ENCODE measurements at places on chromosomes 3 and 15.

DNA sequence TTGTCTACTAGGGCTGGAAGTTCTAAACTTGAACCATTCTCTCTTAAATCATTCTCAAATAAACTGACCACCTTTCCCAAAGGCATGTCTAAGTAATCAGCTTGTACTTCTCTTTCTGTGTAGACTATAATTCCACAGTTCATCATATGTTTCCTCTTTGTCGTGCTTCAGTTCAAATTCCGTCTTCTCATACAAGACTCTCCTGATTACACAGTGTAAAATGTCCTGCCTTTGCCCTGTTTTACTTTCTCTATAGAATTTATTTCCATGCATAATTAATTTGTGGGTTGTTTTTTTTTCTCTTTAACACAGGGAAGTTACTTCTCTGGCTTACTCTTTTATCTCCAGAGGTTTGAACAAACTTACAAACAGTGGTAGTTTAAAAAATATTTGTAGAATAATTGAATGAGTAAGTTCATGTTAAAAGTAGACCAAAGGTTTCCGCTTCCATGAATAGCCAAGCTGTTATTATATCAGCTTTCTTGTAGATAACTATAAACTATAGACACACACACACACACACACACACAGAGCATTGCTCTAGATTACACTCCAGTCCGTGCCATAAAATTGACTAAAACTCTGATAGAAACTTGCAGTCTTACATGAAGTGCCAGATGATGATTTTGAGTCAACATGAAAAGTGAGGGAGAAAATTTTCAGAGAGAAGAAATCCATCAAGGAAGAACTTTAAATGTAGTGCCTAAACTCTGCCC is 119.0 kb downstream of the SUCNR1 start:
- DNase-seq: no peak

DNA sequence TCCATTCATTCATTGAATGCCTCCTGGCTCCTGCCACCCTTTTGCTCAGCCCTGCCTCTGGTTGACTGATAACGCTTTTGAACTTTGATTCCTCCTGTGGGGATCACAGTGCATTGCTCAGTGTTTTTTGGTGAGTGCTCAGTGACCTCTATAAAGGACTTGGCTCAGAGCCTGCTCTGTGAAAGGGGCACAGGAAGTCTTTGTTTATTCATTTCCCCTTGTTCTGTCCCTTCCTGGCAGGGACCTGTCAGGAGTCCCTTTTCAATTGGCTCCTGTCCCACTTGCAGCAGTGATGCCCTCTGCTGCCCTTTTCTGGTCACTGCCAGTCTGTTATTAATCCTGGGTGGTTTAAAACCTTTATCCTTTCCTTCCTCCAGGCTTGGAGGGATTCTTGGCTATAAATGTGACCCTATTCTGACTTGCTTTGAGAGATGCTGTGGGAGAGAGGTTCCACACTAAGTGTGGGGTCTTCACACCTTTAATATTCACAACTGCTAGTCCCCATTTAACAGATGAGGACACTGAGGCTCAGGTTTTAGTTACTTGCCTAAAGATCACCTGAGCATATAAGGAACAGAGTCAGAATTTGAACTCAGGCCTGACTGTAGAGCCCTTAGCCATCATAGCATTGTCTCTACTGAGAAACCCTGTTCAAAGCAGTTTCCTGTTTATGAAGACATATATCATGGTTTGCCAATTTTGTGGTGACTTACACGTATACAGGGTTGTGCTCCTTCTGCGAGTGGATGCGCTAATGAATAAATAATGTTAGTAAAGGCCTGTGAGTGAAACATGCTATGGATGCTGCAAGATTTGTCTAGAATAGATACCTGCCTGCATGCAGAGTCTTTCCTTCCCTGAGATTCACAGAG is 23.2 kb upstream of the TATDN2 start:
- DNase-seq: peak; percentile 84

- DNase-seq: peak; percentile 53
Observed at GRCh38 chr3:169668957-169669741, 5.6 kb upstream of the MECOM start.

DNA sequence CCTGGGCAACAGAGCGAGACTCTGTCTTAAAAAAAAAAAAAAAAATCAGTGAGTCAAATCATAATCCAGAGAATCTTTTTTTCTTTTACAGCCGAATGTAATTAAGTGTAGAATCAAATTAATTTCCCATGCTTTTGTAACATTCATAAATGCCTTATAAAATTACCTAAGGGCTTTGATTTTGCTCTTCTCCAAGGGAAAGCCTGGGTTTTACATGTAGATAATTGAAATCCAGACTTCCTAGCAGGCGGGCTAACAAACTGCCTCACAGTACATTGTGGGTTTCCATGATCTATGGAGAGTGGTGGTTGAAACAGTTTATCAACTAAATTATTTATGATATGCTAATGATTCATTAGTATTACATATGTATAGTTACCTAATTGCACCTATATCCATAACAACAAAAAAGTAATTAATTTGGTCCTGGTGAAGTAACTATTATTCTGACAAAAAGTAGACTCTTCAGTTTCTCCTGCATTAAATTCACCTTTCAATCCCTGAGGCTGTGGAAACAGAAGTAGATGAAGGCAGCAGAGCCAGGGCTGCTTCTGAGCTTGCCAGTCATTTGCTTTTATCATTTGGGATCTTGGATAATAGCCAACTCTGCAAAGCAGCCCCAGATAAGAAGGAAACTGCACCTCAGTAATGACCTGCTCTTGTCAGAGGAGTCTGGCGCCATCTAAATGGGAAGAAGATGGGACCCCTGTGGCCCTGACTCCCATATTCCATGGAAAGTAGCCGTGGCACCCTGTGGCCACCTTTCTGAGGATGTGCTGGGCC is 9.5 kb downstream of the CCR9 start:
- no peak for DNase-seq

GRCh38 chr3:155500194-155500818 is 206.8 kb upstream of the STRIT1 start:
- no peak for DNase-seq

DNA sequence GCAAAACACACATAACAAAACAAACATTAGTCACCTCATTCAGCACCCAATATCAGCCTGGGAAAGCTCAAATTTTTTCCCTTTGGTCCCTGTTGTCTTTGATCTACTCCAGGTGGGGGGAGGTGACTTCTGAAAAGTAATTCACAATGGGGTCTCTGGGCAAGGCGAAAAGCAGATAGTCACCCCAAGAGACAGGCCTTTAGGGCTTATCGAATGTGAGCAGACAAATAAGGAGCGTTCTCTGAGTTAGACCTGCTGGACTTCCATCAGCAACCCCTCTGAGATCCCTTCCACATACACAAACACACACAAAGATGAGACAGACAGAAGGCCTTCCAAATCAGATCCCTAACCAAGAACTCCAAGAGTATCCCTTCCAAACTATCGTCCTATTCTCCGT is 171.0 kb upstream of the SMAD3 start:
- DNase-seq: no peak

DNA sequence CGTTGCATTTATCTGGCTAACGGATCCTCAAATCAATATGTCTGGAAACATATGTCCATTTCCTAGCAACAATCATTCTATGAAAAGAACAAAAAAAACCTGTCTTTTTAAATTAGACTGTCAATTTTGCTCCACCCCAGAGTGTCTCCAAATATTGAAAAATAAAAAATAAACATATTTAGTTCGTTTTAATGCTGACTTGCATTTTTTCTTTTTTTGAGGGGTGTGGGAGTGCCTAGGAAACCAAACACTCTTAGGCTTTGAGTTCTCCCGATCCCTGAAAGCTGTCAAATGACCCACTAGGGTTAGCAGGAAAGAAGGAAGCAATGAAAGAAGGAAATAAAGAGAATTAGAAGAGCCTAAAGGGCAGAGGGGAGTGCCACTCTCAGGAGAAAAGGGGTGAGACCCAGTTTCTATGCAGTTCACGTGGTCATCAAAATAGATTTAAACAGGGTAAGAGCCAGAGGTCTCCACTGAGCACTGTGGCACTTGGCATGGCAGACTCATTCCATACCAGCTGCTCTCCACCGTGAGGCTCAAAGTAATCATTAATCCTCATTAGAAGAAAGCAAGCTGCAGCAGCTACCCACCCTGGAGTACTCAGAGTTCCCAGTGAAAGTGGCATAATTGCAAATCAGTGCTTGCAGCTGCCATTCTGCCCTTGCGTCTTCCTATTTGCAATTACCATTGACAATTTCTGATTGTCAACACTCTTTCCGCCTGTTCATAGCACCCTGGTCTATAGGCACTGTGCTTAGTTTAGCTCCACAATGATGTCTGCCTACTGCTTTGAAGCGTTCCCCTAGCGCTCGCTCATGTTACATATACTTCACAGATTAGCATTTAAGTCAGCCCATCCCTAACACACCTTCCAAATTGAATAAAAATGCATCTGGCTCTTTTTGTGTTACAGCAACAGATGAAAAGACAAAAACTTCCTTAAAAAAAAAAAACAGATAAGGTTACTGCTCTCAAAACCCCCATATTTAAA is 32.3 kb downstream of the PDZRN3 start:
- DNase-seq: no peak

GRCh38 chr15:60394689-60395097 is 3.1 kb downstream of the ANXA2 start:
- no peak for DNase-seq

- DNase-seq: no peak
Observed at GRCh38 chr3:100766069-100766468, 56.8 kb downstream of the TFG start.

- no peak for DNase-seq
Observed at GRCh38 chr15:66123799-66124198, 129.8 kb downstream of the MEGF11 start.

DNA sequence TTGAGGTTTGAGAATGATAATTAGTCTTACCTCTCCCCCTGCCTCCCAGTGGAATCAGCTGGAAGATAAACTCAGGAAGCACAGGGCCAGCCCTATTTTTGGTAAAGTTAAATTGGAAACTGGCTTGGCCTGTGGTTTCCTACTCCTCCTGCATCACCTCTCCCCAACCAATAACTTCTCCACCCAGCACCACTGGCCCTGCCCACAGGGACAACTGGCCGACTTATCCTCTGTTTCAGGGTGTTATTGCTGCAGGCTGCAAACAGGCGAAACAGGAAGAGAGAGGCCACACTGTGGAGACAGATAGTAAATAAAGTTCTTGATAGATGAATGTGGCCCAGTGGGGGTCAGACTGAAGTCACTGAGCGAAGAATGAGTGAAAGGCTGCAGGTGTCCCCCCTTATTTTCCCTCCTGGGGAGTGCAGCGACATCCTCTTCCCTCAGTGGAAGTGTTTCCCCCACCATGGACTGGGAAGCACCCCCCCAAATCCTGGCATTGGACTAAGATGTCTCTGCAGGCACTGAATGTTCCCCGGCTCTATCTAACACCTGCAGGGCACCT is 47.1 kb downstream of the PDIA5 start:
- DNase-seq: peak; percentile 39

- DNase-seq: peak; percentile 79
Observed at GRCh38 chr3:45554006-45554666, 40.4 kb upstream of the LIMD1 start.

DNA sequence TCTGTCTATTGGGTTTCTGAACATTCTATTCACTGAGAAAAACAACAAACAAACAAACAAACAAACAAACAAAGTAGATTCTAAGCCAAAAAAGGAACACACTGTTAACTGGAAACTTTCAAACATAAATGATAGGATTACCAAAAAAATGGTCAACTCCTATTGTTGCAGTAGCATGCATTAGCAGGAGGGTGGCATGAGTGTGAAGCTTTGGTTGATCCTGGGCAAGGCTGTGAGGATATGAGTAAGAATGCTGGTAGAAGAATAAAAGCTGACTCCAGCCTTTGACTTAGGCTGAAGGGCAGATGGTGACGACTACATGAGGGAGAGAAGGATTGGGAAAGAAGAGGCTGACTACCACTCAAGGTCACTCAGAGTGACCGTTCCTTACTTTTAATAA is 810.3 kb downstream of the VGLL3 start:
- DNase-seq: peak; percentile 21

DNA sequence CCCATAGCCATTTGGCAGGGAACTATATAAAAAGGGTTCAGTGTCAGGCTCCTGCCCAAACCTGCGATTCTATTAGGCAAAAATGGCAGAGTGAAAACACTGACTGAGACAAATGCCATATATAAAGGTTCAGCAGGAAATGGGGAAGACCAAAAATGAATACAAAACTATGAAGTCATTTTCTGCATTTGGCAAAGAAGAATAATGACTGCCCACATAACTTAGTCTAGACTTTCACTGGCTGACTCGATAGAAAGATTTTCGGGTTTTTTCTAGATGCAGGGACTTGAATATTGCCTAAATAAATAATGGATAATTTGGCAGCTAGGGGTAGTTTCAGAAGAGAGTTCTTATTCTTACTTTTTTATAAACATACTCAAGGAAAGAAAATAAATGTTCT is 178.0 kb downstream of the TPRG1 start:
- no peak for DNase-seq

DNA sequence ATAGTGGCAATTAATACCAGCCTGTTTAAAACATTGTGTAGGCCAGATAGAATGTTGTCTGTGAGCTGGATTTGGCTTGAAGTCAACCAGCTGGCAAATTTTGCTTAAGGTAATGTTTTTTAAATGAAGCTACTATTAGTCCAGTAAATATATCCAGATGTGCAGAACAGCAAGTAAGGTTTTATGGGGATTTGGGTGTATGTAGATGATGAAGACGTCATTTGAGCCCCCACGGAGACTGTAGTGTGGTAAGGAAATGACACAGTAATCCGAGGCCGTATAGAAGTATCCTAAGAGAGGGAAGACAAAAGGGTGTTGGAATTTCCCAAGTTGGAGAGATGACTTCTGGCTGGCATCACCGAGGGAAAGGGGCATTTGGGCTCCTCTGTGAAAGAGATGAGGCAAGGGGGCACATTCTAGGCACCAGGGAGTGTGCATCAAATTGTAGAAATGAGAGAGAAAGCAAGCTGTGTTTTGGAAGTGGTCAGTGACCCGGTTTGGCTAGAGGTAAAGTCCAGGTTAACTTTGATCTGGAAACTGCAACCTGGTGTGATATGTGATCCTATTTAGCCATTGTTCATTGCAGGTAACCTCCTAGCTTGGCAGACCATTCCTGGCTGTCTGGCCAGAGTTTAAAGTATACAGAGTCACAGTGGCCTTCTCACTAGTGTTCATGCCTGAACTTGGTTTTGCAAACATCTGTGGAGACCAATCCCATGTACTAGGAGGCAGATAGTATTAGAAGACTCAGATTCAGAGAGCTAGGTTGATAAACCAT is 104.2 kb downstream of the ITPR1 start:
- DNase-seq: no peak

DNA sequence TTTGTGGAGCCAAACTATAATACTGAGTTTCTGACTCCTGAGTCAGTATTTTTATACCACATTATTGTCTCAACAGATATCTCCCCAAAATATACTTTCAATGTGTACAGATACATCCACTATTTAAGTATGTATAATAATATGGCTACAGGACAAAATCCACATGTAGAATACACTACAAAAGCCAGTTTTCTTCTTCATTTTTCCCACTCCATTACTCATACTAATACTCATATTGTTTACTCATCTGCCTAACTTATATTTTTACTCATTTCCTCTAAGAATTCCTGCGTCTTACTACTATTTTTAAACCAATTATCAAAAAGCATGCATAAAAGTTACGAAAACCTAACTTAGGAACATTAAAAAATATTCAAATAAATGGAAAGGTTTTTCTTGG is 440.8 kb downstream of the ZNF385D start:
- no peak for DNase-seq
